ENCODE measurements at places on chromosomes 3 and 15.
A peak's percentile ranks its signal among the peaks of the same experiment; 100 is the strongest.

DNA sequence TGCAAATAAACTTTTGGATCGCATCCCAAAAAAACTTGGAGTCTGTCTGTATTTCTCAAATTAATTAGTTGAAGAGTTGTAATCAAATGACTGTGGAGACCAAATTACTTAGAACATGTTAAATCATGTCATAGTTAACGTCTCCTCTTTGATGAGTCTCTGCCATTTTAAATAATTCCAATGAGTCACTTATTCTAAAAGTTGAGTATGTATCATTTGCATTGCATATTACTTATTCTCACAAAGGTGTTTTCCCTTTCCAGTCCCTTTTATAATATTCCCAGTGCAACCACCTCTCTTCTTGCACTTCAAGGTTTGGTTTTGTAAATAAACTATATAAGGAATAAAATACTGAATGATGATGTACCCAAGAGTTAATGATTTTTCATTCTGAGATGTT is 36.0 kb upstream of the MBNL1 start:
- no peak for DNase-seq

GRCh38 chr15:40003116-40003916 is 35.7 kb downstream of the SRP14 start:
- no peak for DNase-seq

DNA sequence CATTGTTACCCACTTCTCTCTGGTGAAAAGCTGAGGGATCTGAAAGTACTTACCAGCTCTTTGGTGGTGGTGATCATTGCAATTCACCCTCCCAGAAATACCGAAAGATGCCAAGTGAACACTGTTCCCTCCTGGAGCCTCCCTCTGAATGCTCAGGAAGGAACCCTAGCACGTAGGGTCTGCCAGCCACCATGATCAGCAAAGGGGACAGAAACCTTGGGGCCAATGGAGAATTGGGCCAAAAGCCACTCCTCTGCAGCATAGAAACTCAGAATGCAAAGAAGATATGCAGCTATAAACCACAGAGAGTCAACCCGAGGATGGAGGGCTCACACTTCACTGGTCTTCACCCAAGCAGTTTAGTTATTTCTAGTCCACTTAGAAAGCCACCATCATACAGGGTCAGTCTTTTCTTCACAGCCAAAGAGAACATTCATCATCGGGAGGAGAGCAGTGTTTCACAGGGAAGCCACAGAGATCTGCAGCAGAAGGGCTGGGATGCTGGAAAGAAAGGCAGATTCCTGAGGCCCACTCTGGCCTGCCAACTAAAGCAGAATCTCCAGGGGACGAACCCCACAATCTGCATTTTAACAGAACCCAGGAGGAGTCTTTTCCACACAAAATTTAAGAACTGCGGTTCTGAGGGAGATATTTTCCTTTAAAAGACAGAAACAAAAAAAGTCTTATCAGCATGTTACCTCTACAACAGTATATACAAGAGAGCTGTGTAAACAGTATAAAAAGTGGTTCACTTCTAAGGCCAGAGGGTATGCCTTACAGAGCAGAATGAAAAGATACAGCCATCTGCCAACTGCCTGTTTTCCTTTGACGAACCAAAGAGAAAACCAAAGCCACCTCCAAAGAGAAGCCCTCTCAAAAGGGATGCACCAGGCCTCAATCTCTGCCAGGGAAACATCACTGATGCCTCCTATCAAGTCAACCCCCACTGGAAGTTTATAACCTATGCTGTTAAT is 11.3 kb downstream of the TBC1D2B start:
- no peak for DNase-seq

GRCh38 chr3:175869404-175869803 is 1010.3 kb downstream of the NAALADL2 start:
- DNase-seq = no peak

DNA sequence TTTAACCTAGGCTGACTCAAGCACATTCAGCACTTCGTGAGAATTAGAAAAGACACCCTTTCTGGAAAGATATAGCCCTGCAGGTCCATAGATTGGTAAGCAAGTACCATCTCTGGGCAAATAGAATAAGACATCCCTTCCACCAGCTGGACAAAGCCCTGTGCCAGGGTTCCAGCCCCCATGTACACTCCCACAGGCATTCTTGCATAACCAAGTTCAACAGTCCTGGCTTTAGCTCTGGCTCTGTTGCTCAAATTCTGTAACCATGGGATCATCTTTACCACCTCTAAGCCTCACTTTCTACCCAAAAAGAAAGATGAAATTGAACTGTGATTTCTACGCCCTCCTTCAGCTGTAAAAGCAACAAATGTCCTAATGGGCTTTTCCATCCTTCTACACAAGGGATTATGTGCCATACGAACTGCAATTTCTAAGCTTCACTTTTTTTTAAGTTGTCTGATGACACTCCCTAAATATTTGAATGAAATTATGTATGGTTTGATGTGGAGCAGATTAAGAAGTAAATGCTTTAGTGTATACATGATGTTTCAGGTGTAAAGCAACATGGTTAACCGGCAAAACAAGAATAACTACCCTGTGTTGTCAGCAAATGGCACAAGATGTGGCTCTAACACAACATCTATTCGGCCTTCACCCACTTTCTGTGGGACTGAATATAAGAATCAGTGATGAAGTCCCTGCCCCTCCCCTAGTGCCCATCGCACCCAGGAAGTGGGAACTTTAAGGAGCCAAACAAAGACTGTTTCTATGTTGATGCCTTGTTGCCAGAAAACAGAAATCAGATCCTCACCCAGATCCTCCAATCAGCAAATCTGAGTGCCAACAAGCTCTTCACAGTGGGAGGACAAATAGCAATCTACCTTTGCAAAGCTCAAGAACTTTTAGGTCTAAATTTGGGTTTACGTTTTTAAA is 165.7 kb downstream of the P3H2 start:
- DNase-seq = no peak

DNA sequence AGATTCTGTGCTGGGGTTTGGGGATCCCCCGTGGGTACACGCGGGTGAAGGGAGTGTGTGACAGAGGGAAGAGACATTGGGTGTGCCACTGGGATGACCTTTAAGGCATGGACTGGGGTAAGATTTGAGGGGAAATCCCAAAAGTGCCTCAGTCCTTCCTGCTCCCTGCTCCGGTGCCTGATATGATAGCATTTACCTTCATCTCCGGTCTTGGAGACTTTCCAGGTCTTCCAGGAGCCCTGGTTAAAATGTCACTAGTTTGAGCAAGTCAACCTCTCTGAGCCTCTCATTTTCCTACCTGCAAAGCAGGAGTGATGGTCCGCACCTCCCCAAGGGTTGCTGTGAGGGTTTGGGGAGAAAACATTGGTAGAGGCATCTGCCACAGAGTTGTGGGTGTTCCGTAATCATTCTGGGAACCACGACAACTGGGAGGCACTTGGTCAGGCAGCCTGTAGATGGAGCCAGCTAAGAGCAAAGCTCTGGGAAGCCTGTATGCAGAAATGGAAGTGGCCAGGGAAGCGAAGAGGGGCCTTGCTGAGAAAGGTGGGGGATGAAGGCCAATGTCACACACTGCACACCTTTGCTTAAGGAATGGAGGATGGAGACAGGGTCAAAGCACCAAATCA is 33.9 kb upstream of the KIF23 start:
- no peak for DNase-seq

DNA sequence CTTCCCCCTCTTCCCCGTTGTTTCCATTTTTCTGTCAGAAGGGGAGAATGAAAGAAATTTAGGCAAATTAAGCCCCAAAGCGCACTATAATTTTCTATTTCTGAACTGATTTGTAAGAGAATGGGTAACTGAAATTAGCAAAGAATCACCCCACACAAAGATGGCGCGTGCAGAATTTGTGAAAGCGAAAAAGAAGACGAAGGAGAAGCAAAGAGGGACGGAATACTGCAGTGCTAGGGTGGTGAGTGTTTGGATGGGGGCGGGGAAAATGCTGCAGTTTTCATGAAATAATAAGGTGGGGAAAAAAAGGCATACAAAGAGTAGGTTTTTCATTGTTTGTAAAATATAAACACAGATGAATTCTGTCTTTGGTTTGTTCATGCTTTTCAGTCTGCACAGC is 4.6 kb upstream of the CTNNB1 start:
- no peak for DNase-seq

GRCh38 chr3:128487813-128488635 is 5.0 kb downstream of the GATA2 start:
- DNase-seq = peak; percentile 60

- no peak for DNase-seq
Observed at GRCh38 chr3:99269606-99270351, 368.3 kb upstream of the DCBLD2 start.

- DNase-seq = no peak
Observed at GRCh38 chr3:169283951-169284350, 379.6 kb downstream of the MECOM start.

- DNase-seq = no peak
Observed at GRCh38 chr3:59798372-59799086, 748.7 kb upstream of the CFAP20DC start.

All from NCI-H748 treated with DMSO at 0.1 percent for 48 hours (cell line).